Activated naive CD8-positive, alpha-beta T cell treated with anti-CD3 and anti-CD28 coated beads, Interleukin-2, amount 50 U/mL, for 24 hours (primary cell): ENCODE measurements at places on chromosomes 4 and X.

DNA sequence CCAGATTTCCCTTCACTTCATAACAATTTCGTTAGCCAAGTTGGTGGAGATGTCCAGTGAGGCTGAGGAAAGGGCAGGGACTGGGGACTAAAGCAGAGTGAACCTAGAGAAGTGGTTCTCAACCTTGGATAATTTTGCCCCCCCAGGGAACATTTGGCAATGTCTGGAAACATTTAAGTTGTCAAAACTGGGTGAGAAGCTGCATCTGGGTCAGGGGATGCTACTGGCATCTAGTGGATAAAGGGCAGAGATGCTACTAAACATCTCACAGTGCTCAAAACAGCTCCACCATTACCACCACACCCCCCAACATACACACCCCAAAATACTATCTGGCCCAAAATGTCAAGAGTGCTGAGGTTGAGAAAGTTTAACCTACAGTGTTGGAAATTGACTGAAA lies 32.0 kb upstream of the FGF16 start:
- DNase-seq, result no peak

DNA sequence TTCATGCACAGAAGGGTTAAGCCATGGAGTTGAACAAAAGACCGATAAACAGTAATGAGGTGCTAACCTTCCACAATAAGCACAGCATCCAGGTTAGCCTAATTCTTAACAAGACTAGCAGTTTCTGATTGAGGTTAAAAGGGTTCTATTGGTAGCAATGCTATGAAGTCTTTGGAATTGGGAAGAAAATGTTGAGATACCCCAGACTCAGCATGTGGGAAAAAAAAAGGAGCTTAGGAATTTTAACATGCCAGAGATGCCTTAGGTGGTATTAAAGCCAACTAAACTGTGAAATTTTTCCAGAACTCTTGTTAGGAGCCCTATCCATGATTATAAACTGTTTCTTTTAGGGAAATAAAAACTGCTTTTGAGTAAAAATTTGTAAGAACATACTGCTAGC lies 391.7 kb downstream of the GABRG1 start:
- DNase-seq, result no peak

GRCh38 chr4:89682808-89683207 lies 154.2 kb downstream of the SNCA start:
- no peak for DNase-seq

- no peak for DNase-seq
Observed at GRCh38 chr4:126777649-126778048, 855.1 kb upstream of the INTU start.

DNA sequence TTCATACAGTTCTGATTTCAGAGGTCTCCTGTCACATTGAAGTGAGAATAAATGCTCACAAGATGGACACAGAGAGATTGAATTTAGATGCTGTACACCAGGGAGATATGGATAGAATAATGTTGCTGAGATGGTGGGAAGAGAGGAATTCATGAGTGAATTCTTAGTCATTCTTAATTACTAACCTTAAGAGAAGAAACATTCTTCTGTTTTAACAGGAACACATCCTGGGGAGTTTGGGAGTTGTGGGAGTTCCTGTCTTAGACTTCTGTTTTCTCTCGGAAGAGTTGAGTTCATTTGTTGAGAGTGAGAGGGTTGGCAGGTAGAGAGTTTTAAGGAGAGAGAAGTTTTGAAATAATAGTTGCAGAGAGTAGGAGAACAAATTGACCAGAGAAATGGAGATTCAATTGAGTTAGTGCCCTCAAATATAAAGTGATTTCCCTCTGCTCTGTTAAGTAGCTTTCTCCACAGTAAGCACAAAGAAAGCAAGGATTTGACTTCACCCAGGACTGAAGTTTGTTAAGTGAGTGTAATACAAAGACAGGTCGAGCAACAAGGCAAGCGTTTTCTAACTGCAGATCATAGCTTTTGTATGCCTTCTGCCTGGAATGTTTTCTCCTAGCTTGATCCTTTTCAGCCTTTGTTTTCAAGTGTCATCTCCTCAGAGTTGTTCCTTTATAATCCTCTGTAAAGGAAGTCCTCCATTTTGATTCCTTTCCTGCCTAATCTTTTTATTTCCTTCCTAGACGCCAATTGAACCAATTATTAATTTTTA lies 205.9 kb downstream of the RAPGEF2 start:
- no peak for DNase-seq

DNA sequence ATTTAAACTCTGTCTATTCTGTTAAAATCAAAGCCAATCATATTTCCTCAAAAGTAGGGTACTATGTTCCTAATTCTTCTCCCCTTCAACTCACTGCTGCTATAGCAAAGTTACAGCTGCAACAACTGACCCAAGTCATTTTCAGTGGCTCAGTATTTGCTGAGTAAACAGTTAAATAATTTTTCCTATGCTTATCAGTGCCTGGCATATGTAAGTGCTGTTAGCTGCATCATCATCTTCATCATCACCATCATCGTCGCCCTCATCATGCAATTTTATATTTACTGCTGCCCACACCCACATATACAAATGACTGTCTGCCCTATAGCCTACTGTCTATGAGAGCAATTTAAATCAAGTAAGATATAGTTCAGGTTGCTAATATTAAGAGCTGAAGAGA lies 21.9 kb downstream of the COQ2 start:
- DNase-seq, result no peak

GRCh38 chr4:145756244-145756643 lies 76.3 kb downstream of the C4orf51 start:
- no peak for DNase-seq

DNA sequence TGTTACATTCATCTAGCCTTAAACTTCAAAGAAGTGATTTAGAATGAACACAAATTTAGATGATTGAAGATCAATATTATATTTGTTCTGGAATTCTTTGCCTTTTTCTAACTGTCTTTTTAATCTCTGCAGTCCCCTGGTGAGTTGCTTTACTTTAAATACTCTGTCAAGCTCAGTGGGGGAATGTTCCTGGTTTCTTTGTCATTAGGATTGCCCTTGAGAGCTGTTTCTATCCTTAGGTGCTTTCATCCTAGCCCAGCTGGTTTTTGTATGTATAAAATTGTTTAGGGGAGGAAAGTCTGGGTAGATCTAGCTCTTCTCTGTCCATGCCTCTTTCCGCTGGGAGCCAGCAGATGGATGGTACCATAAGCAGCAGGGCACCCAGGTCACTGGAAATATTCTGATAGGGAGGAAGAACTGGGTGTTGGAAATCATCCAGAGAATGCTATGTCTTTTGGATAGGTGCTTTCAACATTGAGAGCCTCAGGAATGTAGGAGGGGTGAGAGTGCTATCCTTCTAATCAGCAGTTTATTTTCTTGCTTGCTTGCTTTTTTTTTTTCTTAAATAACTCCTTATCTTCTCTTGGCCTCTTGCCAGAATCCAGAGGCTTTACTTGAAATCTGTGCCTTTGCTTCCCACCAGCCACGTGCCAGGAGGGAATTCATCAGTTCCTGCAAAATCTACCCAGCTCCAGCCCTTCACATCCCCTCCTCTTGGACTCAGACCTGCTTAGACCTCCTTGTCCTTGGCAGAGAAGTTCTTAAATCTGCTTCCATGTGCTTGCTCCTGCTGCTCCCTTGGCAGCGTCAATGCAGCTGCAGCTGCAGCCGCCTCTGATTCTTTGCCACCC lies 215.3 kb upstream of the ANXA3 start:
- DNase-seq, result no peak

DNA sequence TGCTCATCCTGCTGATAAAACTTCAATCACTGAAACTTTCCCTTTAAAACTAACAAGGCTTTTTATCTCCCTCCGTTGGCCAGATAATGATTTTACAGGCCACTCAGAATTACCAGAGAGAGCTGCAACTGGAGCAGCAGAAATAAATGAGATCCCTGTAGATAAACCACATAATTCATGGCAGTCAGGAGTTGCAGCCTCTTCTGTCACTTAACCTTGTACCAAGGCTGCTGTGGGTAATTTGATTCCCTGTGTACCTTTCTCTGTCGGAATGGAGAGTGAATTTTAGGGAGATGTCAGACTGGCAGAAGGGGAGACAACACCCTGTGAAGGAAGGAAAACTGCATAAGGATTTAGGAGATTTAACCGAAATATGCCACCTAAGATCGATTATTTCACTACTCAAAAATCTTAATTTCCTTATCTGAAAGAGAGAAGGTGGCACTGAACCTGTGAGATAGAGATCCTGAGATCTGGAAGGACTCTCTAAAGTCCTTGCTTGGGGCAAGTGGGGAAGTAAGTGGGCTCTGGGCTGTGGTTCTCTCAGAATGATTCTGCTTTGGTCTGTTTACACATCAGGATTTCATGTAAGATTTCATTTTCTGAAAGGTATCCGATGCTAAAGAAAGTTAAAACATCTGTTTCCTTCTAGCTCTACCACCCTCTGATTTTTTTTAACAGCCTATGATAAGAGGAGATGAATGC lies 14.3 kb upstream of the TSPAN5 start:
- DNase-seq, result no peak

- no peak for DNase-seq
Observed at GRCh38 chr4:142110136-142110535, 473.8 kb downstream of the IL15 start.

DNA sequence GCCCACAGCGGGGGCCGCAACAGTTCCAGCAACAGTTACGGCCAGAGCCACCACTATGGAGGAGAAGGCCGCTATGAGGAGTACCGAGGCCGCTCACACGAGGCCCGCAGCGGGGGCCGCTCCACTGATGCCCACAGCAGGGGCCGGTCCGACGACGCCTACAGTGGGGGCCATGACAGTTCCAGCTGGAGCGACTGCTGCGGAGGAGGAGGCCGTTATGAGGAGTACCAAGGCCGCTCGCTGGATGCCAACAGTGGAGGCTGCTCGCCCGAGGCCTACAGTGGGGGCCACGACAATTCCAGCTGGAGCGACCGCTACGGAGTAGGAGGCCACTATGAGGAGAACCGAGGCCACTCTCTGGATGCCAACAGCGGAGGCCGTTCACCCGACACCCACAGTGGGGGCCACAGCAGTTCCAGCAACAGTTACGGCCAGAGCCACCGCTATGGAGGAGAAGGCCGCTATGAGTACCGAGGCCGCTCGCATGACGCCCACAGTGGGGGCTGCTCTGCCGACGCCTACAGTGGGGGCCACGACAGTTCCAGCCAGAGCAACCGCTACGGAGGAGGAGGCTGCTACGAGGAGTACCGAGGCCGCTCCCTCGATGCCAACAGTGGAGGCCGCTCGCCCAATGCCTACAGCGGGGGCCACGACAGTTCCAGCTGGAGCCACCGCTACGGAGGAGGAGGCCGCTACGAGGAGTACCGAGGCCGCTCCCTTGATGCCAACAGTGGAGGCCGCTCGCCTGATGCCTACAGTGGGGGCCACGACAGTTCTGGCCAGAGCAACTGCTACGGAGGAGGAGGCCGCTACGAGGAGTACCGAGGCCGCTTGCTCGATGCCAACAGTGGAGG lies 1.7 kb downstream of the RBMXL3 start:
- DNase-seq, result no peak

DNA sequence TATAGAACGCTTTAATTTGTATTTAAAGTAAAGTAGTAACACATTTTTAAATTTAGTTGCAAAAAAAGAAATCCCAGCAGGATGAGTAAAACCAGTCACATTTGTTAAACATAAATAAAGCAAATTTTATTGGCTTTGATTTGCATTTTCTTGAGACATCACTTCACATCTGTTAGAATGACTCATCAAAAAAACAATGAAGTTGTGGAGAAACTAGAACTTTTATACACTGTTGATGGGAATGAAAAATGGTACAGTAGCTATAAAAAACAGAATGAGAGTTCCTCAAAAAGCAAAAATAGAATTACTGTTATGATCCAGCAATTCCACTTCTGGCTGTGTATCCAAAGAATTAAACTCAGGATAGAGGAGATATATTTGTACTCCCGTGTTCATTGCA lies 454.0 kb upstream of the KLHL4 start:
- DNase-seq, result no peak

- no peak for DNase-seq
Observed at GRCh38 chr4:109052821-109053220, 249.6 kb downstream of the COL25A1 start.

- no peak for DNase-seq
Observed at GRCh38 chrX:151789179-151789800, 54.7 kb downstream of the CNGA2 start.

GRCh38 chrX:49220100-49220499 lies 13.0 kb downstream of the CACNA1F start:
- no peak for DNase-seq

DNA sequence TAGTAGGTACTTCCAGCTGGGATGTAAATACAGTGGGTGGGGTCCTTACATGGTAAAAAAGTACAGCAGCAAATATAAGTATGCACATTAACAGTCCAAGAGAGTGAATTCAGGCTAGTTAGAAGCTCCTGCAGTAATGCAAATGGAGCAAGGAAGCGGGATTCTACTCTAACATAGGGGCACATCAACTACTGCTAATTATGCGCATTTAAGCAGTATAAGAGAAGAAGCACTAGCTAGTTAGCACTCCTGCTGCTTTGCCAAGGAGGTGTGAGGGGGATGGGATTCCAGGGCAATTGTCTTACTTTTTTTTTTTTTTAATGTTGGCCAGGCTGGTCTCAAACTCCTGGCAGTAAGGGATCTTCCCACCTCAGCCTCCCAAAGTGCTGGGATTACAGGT lies 284.1 kb downstream of the CHIC1 start:
- DNase-seq, result no peak

- no peak for DNase-seq
Observed at GRCh38 chrX:16999275-16999674, 52.8 kb downstream of the REPS2 start.

- no peak for DNase-seq
Observed at GRCh38 chr4:140485939-140486338, 12.2 kb downstream of the MGAT4D start.

DNA sequence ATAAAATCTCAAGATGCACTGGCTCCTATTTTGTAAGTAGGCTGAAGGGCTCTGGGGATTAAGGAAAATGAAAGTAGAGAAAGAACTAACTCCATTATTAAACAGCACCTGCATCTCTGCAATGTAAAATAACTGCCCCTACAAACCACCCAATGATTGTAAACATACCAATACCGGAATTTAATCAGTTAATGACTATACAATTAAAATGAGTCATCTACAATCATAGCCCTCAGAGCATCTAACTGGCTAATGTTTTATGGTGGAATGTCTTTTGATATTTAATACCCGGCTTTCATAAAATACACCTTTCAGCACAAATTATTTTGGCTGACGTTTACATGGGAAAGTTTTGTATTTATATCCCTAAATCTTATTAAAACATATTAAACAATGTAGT lies 142.3 kb downstream of the PAPSS1 start:
- DNase-seq, result no peak

DNA sequence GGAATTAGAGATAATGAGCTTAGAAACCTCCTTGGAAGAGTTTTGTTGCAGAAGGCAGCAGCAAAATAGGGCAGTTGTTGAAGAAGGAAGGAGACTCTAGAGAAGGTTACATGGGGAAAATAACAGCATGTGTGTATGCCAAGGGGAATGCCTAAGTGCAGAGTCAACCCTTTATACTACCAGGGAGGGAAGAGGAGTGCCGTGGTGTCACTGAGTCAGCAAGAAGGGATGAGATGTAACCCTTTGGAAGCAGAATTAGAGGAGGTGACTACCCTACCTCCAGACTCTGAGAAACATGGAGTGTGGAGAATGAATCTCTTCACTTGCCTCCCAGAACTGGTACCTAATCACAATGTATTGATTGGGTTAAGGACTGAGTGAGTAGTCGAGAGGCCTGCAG lies 6.7 kb upstream of the GABRE start:
- DNase-seq, result no peak
